ENCODE measurements at places on chromosomes 16 and 17.

DNA sequence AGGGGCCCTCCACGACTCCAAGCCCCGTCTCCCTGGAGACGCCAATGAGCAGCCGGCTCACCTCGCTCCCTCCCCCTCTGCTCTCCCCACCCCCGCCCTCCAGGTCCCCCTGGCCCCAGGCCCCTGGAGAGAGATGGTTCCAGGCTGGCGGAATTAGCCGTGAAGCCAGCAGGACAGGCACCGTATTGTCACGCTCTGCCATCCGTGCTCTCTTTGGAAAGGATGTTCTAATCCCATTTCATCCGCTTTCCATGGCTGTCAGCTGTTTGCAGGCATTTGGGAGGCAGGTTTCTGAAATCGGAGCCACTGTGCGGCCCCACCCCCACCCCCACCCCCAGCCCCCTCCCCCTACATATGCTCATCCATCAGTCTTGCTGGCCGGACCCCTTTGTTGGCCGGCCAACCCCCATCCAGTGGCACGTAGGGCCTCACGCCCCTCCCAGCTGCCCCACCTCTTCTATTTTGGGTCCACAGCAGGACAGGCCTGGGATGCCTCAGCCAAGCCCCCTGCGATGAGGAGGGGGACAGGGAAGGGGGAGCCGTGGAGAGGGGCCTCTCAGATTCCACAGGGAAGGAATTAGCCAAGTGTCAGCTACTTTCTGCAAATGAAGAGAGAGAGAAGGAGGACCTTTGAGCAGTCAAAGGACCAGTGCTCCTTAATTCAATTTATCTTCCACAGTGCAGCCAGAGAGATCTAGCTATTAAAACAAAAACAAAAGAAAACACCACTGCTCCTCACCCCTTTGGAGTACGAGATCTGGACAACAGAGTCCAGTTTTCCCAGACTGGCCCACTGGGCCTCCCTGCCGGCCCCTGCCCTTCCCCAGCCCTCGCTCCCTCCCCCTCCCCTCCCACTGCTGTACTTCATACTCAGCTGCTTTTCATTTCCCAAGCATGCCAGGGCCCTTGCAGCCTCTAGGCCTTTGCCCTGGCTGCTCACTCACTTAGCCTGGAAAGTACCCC, 30.7 kb downstream of the SDK2 start:
- DNase-seq = no peak

- DNase-seq = no peak
These were observed 40.9 kb downstream of the SRCIN1 start for GRCh38 chr17:38564869-38565268.

GRCh38 chr17:37816950-37817349, 72.1 kb upstream of the HNF1B start:
- no peak for DNase-seq

DNA sequence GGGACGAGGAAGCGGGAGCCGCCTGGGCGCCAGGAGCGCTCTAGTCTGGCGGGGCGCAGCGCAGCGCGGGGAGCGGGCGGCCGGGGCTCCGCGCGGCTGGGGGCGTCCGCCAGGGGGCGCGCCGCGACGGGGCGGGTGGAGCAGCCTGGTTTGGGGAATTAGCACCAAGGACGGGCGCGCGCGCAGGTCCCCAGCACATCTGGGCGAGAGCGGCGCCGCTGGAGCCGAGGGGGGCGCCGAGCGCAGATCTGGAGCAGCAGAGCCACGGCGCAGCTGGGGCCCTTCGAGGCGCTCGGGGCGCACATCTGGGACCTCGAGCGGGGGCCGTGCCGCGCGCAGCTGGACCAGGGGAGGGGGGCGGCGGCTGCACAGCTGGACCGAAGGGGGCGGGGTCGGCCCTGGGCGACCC, at the start of gene NXPH3:
Gene NXPH3 (plus strand): TSS at position 193 of the 409 bp plus-strand sequence. CDS start 349 bp downstream, outside the sequence.
- peak; percentile 39 for DNase-seq

DNA sequence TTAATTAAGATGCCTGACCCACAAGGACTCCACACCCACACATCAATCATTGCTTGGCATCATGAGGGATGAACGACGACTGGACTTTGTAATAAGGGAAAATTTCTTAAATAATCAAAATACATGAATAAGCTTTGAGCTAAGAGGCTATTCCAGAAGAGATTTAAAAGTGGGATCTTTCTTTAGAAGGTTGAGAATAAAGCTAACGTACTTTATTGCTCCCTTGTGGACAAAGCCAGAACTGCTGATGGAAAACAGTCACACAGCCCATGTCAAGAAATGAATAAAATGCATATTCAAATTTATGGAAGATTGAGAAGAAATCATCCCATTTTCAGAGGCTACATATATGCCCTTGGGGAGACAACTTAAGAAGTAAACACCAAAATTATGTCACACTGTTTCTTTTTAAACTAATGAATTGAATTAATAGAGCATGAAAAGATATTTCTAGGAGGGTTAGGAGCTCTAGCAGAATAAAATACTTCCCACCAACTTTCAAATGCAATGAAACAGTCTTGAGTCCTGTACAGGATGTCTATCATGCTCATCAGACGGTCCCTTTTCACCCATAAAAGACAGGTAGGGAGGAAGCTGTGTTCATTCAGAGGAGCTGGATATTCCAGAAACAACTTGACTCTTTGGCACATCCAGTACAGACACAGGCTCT, 60.2 kb upstream of the PHOSPHO1 start:
- DNase-seq = no peak

DNA sequence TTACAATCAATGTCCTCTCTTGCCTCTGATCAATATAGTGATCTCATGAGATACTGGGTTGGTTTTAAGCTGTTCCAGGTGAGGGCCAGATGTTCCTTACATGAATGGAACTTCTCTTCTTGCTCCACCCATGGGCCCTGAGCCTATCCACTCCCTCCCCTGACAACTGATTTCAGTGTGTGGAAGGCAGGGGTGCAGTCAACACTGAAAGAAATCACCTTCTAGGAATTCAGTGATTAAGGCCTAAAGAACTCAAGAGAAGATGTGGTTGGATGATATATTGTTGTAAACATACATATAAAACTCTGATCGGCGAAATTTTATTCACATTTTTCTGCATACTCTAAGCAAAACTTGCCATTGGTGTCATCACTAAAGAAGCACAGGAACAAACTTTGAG, 6.7 kb upstream of the GOSR2 start:
- DNase-seq = no peak

DNA sequence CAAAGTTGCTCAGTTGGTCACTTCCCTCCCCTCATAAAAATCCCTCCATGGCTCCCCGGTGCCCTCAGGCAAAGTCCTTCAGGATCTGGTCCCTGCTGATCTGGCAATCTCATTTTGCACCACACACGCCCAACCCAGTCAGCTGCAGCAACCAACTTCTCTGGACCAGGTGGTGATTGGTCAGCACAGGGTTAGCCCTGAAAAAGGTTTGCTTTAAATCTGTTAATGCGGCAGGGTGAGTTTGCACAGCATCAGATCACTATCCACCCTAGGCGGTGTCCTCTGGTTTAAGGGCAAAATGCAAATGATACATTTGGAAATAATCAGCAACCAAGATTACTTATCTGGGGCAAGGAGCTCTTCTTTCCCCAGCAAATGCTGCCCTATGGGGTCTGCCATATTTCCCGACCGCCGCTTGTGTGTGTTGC, 42.9 kb upstream of the TNRC6C start:
- DNase-seq = no peak

GRCh38 chr17:61570118-61570517, 20.9 kb downstream of the NACA2 start:
- DNase-seq = peak; percentile 2

DNA sequence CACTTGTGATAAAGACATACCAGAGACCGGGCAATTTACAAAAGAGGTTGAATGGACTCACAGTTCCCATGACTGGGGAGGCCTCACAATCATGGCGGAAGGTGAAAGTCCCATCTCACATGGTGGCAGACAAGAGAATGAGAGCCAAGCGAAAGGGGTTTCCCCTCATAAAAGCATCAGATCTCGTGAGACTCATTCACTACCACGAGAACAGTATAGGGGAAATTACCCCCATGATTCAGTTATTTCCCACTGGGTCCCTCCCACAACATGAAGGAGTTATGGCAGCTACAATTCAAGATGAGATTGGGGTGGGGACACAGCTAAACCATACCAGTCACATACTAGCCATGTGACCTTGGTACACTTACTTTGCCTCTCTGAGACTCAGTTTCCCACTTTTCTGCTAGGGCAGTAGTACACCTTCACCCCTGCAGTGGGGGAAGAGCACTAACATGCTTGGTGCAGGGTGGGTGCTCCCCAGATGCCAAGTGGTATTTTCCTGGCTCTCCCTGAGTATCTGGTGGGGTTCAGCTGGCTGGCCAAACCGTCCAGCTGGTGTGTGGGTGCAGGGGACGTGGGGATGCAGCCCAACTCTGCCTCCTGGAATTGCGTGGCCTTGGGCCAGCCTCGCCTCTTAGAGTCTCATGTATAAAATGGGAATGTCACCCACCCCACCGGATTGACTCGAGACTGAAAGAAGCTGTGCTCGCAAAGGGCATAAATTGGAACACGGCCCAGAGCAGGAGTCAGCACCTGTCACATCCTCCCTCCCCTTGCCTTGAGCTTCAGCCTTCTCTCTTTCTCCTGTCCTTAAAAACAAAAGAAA, 364.1 kb downstream of the CPPED1 start:
- DNase-seq = no peak

GRCh38 chr17:68737761-68738443, 136.7 kb upstream of the FAM20A start:
- DNase-seq = no peak

- no peak for DNase-seq
These were observed 32.3 kb upstream of the CAPN15 start for GRCh38 chr16:495127-495748.

DNA sequence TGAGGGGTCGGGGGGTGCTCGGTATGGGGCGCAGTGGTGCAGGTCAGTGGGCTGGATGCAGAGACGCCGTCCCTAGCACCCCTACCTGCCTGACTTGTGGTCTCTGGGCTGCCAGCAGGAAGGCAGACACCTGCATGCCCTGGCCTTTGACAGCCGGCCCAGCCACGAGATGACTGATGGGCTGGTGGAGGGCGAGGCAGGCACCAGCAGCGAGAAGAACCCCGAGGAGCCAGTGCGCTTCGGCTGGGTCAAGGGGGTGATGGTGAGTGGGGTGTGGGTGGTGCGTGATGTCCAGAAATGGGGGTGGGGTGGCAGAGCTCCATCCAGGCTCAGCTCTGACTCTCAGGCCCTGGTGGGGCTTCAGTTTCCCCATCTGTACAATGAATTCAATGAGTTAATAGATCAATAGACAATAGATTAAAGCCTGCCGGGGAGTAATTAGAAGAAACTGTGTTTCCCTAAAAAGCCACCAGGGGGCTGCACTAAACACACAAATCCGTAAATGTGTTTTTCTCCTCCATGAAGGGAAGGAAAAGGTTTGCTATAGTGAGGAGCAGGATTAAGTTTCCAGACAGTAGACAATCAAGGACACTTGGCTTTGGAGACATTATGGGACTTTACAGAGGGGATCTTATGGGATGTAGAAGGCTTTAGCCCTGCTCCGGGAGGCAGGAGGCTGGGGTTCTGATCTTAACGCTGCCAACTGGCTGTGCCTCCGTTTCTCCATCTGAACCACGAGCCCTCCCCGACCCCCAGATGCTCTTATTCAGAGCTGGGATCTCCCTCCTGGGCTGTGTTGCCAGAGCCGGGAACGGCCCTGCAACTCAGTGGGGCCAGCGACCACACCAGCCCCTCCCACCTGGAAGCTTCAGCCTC, 2.2 kb downstream of the SLC12A3 start:
- DNase-seq = peak; percentile 56

- DNase-seq = no peak
These were observed 858 bp downstream of the NUBP1 start for GRCh38 chr16:10744370-10745030.

- DNase-seq = no peak
These were observed 201.5 kb upstream of the CPHXL start for GRCh38 chr16:75927810-75928209.

- DNase-seq = no peak
These were observed 192.1 kb upstream of the KIF2B start for GRCh38 chr17:53630638-53631037.
